ENCODE measurements at places on chromosomes 7 and 10. TPM values are rescaled to one million over a fixed set of nuclear protein-coding genes. Genes with fewer than 3 reads are reported as not detected.

GOT1 gene
- total RNA-seq = 33.7 TPM

ZNF425 gene
- 4.3 TPM for total RNA-seq

TRIM50 gene
- total RNA-seq = not detected

TAS2R41 gene
- not detected for total RNA-seq

SHH gene
- total RNA-seq = not detected

ITPRID1 gene
- total RNA-seq = not detected

PRR15 gene
- total RNA-seq = 2.4 TPM

CDK1 gene
- 82.9 TPM for total RNA-seq

POM121 gene
- 6.3 TPM for total RNA-seq

PLPP4 gene
- not detected for total RNA-seq

SLC12A9 gene
- total RNA-seq = 13.9 TPM

INMT gene
- 219 TPM for total RNA-seq

SAP25 gene
- not detected for total RNA-seq

WBP1L gene
- 76.1 TPM for total RNA-seq

DRGX gene
- total RNA-seq = not detected

MYOF gene
- 381 TPM for total RNA-seq

ABCA13 gene
- not detected for total RNA-seq

PRSS2 gene
- total RNA-seq = not detected

OPN1SW gene
- total RNA-seq = not detected

TMEM236 gene
- 0.09 TPM for total RNA-seq

PRKG1 gene
- 45.6 TPM for total RNA-seq

ZPBP gene
- total RNA-seq = not detected

ARL3 gene
- 10.4 TPM for total RNA-seq

EGR2 gene
- 0.90 TPM for total RNA-seq

TMEM270 gene
- total RNA-seq = not detected

SEMA3E gene
- 0.98 TPM for total RNA-seq

MTPN gene
- 172 TPM for total RNA-seq

VGF gene
- total RNA-seq = not detected

VAX1 gene
- not detected for total RNA-seq

HBP1 gene
- 106 TPM for total RNA-seq
